Uterine smooth muscle cell (primary cell): ENCODE measurements at places on chromosomes 7 and 10. TPM values are rescaled to one million over a fixed set of nuclear protein-coding genes. Genes with fewer than 3 reads are reported as not detected.

Gene WEE2
- not detected in 2 replicates for total RNA-seq

Gene PHKG1
- 0.62 and 0.66 TPM in 2 replicates for total RNA-seq

Gene GLI3
- total RNA-seq: 3.4 and 3.5 TPM in 2 replicates

Gene SPAM1
- total RNA-seq: not detected in 2 replicates

Gene LRRC18
- total RNA-seq: not detected in 2 replicates

Gene BTBD16
- not detected in 2 replicates for total RNA-seq

Gene PDK4
- total RNA-seq: under 0.01 and 0.12 TPM in 2 replicates

Gene PITX3
- not detected in 2 replicates for total RNA-seq

Gene NKX6-2
- under 0.01 TPM in 1 of 2 replicates, not detected in the other for total RNA-seq

Gene LIPM
- not detected in 2 replicates for total RNA-seq

Gene SGCE
- 71.6 and 78.4 TPM in 2 replicates for total RNA-seq

Gene PNLIPRP2
- not detected in 2 replicates for total RNA-seq

Gene PODXL
- 3.2 and 8.6 TPM in 2 replicates for total RNA-seq

Gene HERPUD2
- total RNA-seq: 16.3 and 16.6 TPM in 2 replicates

Gene ZNF503
- total RNA-seq: 5.8 and 6.6 TPM in 2 replicates

Gene RAPGEF5
- total RNA-seq: 0.75 and 1.1 TPM in 2 replicates

Gene GPR146
- 2.1 and 2.7 TPM in 2 replicates for total RNA-seq

Gene ZNF33A
- total RNA-seq: 9.1 and 12.2 TPM in 2 replicates

Gene TMEM184A
- 0.11 TPM in 1 of 2 replicates, not detected in the other for total RNA-seq

Gene MINPP1
- total RNA-seq: 33.6 and 34.5 TPM in 2 replicates

Gene CACNB2
- 0.33 and 0.75 TPM in 2 replicates for total RNA-seq

Gene MEOX2
- total RNA-seq: under 0.01 TPM in 2 replicates

Gene MUC12
- total RNA-seq: 0.37 and 0.44 TPM in 2 replicates

Gene CLDN15
- 2.5 and 3.5 TPM in 2 replicates for total RNA-seq

Gene FRMPD2
- total RNA-seq: under 0.01 TPM in 1 of 2 replicates, not detected in the other

Gene ITPRID1
- total RNA-seq: not detected in 2 replicates

Gene NUTM2E
- total RNA-seq: not detected in 2 replicates

Gene TMEM270
- not detected in 2 replicates for total RNA-seq

Gene PTPN20
- 0.77 and 1.2 TPM in 2 replicates for total RNA-seq

Gene TACC2
- total RNA-seq: 3.5 and 7.5 TPM in 2 replicates

Gene EBLN1
- total RNA-seq: not detected in 2 replicates

Gene KLF14
- under 0.01 and 0.11 TPM in 2 replicates for total RNA-seq

Gene TAS2R5
- 0.55 and 1.00 TPM in 2 replicates for total RNA-seq

Gene ASB10
- total RNA-seq: not detected in 2 replicates

Gene ZNF438
- total RNA-seq: 2.0 and 2.3 TPM in 2 replicates

Gene EVX1
- total RNA-seq: under 0.01 TPM in 1 of 2 replicates, not detected in the other

Gene STRIP2
- 8.7 and 14.8 TPM in 2 replicates for total RNA-seq

Gene MCMBP
- 51.1 and 79.0 TPM in 2 replicates for total RNA-seq

Gene FKBP6
- under 0.01 TPM in 1 of 2 replicates, not detected in the other for total RNA-seq

Gene MRPL32
- total RNA-seq: 48.9 and 53.5 TPM in 2 replicates

Gene PRPS1L1
- total RNA-seq: not detected in 2 replicates

Gene C10orf105
- total RNA-seq: under 0.01 TPM in 2 replicates

Gene HPSE2
- total RNA-seq: 0.50 and 2.0 TPM in 2 replicates

Gene PHTF2
- total RNA-seq: 23.9 and 35.3 TPM in 2 replicates

Gene LOXL4
- total RNA-seq: 39.8 and 129 TPM in 2 replicates

Gene LRRTM3
- under 0.01 TPM in 2 replicates for total RNA-seq

Gene ASB4
- total RNA-seq: not detected in 2 replicates

Gene ZNF727
- total RNA-seq: 0.11 and 0.75 TPM in 2 replicates
